ENCODE measurements at places on chromosomes 3 and 15. TPM values are rescaled to one million over a fixed set of nuclear protein-coding genes. Genes with fewer than 3 reads are reported as not detected.

Gene SMC4
- 68.7 TPM for total RNA-seq

Gene SLC22A13
- 0.27 TPM for total RNA-seq

Gene LEKR1
- 2.8 TPM for total RNA-seq

Gene LRRC2
- 1.7 TPM for total RNA-seq
